ENCODE measurements at places on chromosomes 6 and 20. TPM values are rescaled to one million over a fixed set of nuclear protein-coding genes. Genes with fewer than 3 reads are reported as not detected.

TSHZ2 gene
- 43.3 TPM for total RNA-seq

SAMD5 gene
- 4.1 TPM for total RNA-seq

ASIP gene
- total RNA-seq = not detected

PACRG gene
- 12.3 TPM for total RNA-seq

LY6G5C gene
- 1.0 TPM for total RNA-seq

HLA-DMB gene
- 21.2 TPM for total RNA-seq

GGTLC1 gene
- total RNA-seq = not detected

BLCAP gene
- 16.4 TPM for total RNA-seq

ARMH2 gene
- total RNA-seq = not detected

OXT gene
- not detected for total RNA-seq

BANF2 gene
- total RNA-seq = not detected

SLC17A5 gene
- total RNA-seq = 27.4 TPM

ZBTB12 gene
- 15.3 TPM for total RNA-seq

ADNP gene
- total RNA-seq = 82.1 TPM

SLC22A2 gene
- 0.21 TPM for total RNA-seq

CALHM6 gene
- not detected for total RNA-seq

MDFI gene
- total RNA-seq = 80.0 TPM

FRS3 gene
- total RNA-seq = 1.2 TPM

DNAH8 gene
- total RNA-seq = 0.69 TPM

GRCh38 chr6:101851911-101852310, 458.4 kb downstream of the GRIK2 start:
- no peak for DNase-seq

DNA sequence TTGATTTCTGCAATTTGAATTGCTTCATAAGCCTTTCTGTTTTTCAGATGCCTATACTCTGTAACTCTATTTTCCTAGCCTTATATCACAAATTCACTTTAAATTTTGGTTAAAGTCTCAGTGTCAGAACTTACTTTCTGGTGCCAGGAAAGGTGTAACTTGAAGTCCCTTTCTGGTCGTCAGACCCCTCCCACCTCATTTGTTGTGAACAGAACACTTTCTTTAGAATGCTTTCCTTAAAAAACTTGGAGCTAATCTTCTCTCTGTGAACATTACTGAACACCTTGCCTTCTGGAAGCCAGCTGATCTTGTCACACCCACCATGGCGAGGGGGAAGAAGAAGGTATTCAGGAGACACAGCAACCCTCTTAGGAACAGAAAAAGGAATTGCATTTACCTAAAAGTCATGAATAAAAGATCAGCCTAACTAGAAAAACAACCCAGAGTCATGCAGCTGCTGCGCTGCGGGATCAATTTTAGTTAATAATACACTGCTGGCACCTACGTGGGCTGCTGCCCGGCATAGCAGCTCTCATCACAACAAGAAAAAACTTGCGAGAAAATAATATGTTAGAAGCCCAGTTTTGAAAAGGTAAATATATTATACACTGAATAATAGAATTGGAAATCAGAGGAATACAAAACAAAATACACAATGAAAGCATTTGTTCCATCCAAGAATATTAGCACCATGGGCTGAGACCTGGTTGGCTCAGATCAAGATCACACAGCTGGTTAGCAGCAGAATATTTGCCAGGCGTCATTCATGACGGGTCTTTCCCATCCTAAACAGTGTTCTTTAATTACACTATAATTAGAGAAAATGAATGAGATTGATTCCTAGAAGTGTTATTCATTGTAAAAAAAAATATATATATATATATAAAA, 5.8 kb upstream of the FAM217A start:
- no peak for DNase-seq

GRCh38 chr20:59032713-59033059, 551 bp upstream of the ATP5F1E start:
- no peak for DNase-seq

GRCh38 chr20:48633620-48634257, 194.1 kb downstream of the PREX1 start:
- DNase-seq = no peak

- DNase-seq = no peak
Measured at GRCh38 chr6:71499667-71500066, 211.1 kb downstream of the OGFRL1 start.

DNA sequence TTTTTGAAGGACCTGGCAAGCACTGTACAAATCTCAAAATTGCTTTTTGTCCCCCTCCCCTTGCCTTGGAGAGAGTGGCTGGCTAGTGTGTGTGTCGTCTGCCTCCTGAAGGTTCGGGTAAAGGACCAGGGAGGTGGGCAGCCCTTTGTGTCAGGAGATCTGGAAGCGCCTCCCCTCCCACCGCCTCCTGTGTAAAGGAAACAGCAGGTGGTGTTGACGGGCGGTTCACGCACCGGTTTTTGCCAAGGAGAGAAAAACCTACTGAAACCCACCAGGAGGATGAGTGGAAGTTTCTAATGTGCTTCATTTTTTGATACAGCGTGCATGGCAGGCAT, 1.2 kb downstream of the ENTPD6 start:
- no peak for DNase-seq

DNA sequence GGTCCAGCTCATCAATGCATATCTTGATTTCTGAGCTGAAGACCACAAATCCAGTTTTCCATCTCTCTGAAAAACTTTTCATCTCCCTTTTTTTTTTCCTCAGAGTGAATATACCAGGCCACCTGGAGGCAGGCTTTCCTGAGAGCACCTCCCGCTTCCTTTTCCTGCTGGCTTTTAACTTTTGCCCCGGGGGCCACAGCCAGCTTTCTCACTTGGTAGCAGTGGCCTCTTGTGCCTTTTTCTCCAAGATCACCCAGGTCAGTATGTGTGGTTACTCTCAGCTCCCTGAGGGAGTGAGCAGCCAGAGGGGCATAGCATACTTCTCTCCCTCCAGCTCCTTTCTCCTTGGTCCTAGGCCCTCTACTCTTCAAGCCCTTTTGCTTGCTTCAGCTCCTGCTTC, at the start of gene BTN1A1:
TSS of gene BTN1A1 (plus strand) at position 202 of the 400 bp plus-strand sequence. CDS start 984 bp downstream, outside the sequence.
- no peak for DNase-seq

- DNase-seq = no peak
Measured at GRCh38 chr6:166507380-166507779, 79.1 kb downstream of the RAMACL start.

GRCh38 chr6:90154755-90155470, 141.7 kb downstream of the BACH2 start:
- no peak for DNase-seq

GRCh38 chr20:59600472-59600871, 3.9 kb upstream of the PHACTR3 start:
- no peak for DNase-seq

GRCh38 chr20:41848180-41848579, 230.0 kb upstream of the CHD6 start:
- DNase-seq = no peak

DNA sequence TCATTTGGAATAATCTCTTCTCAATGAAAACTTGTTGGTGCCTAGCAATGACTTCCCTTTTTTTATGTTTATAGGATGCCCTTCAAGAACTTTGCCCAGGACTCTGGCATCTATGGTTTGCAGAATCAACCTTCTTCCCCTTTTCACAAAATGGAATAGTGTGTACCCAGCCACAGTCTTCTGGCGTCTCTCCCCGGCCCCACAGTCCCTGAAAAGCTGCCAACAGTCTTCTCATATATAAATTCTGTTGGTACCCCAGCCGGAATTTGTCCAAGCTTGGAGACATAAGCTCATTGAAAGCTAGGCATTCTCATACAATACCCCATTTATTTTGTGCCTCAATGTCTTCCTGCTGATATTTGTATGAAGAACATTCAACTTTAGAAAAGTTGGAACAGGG, 26.4 kb upstream of the MCM3 start:
- DNase-seq = no peak

GRCh38 chr20:31894980-31895675, 24.7 kb downstream of the TTLL9 start:
- DNase-seq = peak; percentile 49

GRCh38 chr6:148470606-148471465, 128.2 kb downstream of the SASH1 start:
- no peak for DNase-seq

DNA sequence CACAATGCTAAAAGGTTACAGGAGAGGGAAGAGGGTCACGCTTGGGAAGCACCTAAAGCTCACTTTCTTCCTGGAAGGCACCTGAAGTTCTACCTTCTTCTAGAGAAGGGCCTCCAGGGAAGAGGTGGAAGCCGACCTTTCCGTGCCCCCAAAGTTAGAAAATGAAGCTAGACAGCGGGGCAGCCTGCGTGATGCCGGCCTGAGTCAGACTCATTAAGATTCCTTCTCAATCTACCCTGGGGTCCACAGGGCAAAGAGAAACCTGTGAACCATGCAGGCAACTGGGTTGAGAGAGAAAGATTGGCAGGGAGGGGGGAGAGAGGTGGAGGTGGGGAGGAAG, 54.8 kb upstream of the CCDC167 start:
- DNase-seq = no peak

DNA sequence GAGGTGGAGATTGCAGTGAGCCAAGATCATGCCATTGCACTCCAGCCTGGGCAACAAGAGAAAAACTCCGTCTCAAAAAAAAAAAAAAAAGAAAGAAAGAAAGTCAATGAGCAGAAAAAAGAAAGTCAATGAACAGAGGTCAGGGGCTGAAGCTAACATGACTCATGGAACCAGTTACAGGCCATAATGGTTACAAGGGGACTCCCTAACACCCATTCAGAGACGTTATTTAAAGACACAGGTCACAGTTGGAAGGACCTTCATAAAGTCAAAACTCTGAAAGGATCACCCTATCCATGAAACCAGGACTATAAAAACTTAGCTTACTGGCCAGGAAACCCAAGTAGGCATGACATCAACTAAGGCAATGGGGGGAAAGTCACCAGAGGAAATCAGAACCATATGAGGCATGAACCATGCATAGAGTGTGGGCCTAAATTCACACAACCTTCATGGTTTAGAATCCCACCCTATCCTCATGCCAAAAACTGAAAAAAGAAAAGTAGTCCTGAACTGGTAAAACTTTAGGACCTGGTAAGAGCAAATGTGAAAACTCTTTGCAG, 18.2 kb downstream of the FBXL4 start:
- DNase-seq = no peak

- DNase-seq = peak; percentile 57
Measured at GRCh38 chr6:136989571-136990241, 55.1 kb downstream of the IL20RA start.

DNA sequence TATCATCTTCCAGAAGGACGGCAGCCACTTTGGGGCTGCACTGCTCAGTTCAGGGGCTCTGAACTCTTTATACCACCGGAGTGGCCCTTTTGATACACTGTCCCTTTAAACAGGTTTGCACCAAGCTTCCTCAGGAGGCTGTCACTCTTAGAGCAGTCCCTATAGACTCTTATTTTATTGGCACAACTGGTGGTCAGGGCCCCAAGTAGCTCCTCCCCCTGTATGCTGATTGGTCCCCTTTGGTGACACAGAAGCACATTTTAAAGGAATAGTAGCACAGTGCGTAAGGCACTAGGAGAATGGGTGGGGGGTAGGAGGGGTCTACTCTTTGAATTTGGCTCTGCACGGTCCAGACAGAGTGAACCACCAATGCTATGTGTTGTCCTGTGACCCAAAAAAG, 122.6 kb upstream of the MLN start:
- DNase-seq = no peak

DNA sequence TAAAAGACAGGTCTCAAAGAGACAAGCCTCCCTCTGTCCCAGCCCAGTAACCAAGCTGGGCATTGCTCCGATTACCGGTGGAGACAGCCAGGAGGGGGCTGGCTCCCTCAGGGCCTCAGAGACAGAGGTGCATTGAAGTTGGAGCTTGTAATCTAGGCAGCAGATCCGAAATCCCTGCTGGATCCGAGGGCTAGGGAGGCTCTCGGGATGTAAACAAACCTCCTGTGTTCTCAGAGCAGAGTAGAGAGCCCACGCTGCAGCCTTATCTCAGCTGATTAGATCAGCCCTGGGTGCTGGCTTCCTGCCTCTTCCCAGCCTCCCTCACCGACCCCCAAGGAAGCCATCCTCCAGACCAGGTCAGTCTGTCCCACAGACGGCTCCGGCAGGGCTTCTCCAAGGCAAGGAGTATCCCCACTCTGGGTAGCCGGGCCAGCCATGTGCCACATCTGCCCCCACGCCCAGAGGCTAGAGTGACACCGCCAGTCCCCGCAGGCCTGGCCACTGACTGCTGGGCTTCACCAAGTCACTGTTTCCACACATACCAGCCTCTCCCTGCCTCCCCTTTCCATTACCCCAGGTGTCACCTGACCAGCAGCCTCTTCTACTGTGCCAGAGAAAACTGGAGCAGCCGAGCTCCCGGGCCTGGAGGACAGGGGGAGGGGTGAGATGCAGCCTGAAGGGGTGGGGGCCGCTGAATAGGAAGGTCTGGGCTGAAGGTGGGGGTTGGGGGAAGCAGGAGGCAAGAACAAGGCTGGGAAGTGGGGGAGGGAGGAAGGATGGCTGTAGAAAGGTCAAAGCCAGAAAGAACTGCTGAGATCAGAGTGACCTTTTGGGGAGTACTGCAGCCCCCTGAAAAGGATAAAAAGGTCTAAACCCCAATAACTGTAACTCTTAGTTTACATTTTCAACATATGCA, 6.0 kb downstream of the SDC4 start:
- peak; percentile 64 for DNase-seq

DNA sequence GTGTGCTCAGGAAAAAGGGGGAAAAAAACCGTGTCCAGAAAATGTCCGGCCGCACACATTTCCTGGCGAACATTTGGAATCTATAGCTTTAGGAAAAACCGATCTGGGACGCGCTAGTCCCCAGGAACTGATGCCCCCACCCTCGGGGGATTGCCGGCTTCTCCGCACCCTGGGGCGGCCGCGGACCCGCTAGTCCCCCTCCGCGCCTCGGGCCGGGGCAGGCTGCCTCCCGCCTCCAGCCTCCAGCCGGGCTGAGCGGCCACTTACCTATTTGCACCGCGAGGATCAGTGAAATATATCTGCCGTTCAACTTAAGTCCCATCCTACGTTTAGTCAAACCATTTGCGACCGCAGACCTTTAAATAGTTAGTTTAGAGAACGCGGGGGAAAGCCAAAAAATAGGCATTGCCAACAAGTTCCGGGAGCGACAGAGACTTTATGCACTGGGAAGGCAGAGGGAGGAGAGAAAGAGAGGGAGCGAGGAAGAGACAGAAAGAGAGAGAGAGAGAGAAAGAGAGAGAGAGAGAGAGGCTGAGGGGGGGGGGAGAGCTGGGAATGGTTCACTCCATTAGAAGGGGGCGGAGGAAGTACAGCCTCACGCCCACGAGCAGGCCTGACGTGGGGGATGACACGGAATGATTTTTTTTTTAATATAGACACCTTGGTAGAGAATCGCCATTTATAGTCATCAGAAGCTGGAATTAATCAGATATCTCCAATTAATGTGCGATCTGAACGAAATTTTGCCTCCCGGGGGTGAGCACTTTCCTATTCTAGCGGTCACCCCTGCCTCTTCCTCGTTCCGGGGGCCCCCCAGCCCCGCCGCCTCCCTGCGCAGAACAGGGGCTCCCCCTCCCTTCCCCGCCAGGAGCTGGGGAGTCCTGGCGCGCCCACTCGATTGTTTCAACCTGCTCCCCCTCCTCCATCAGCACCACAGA, at the start of gene NRN1:
TSS of gene NRN1 (minus strand) at position 498 of the 938 bp plus-strand sequence. CDS start at position 322, 176 bp downstream.
- no peak for DNase-seq

DNA sequence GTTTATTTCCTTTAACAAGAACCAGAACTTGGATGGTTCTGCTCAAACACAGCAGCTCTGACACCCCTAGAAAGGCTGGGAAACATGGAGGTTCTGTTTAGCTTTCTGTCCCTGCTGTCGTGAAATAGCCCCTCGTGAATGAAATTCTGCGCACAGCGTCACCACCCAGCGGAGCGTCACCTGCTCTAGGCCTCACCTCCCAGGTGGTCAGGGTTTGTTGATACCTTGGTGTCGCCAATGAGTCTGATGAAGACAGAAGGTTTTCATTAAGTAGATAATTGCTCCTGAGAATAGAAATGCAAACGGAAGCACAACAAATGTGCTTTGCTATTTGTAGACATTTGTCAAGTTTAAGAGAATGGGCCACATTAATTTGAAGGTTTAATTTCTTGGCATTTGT, 135.1 kb downstream of the EDN3 start:
- DNase-seq = no peak
